ENCODE measurements at places on chromosomes 11 and 22. TPM values are rescaled to one million over a fixed set of nuclear protein-coding genes. Genes with fewer than 3 reads are reported as not detected.

Gene KCNK4
- 0.17 TPM for total RNA-seq

Gene OR10D3
- total RNA-seq: not detected

Gene RAG1
- total RNA-seq: 0.66 TPM

Gene P2RY6
- total RNA-seq: 0.17 TPM

Gene CALCA
- total RNA-seq: not detected

Gene CRYAB
- 48.3 TPM for total RNA-seq

Gene KRTAP5-2
- total RNA-seq: not detected

Gene ZC3H7B
- 39.6 TPM for total RNA-seq

Gene FAM227A
- total RNA-seq: 1.2 TPM

Gene PRG3
- not detected for total RNA-seq

Gene BRSK2
- total RNA-seq: 0.99 TPM

Gene OMP
- 0.29 TPM for total RNA-seq

Gene OR2AT4
- total RNA-seq: not detected

Gene NLRP10
- total RNA-seq: 0.99 TPM

Gene VSIG10L2
- total RNA-seq: not detected

Gene SHANK3
- total RNA-seq: 1.5 TPM

Gene SNX32
- total RNA-seq: 1.2 TPM

Gene SCO2
- total RNA-seq: 4.1 TPM

Gene GDPD4
- 0.17 TPM for total RNA-seq

Gene LIMK2
- total RNA-seq: 25.7 TPM

Gene CNGA4
- not detected for total RNA-seq

Gene SLC17A6
- total RNA-seq: not detected

Gene MIF
- total RNA-seq: 330 TPM

Gene CBX6
- total RNA-seq: 92.3 TPM

Gene OR8G1
- 0.17 TPM for total RNA-seq

Gene XKR3
- total RNA-seq: under 0.01 TPM

Gene GPR83
- total RNA-seq: under 0.01 TPM

Gene FGF19
- total RNA-seq: not detected

Gene A4GALT
- total RNA-seq: 35.8 TPM

Gene NPAS4
- 0.29 TPM for total RNA-seq

Gene PGGHG
- total RNA-seq: 7.9 TPM

Gene SHISAL1
- 1.2 TPM for total RNA-seq

Gene NFAM1
- total RNA-seq: under 0.01 TPM

Gene MYOD1
- not detected for total RNA-seq

Gene GALR3
- not detected for total RNA-seq

Gene DDX25
- not detected for total RNA-seq

Measured in smooth muscle cell of trachea (primary cell).